ENCODE measurements at places on chromosomes 5 and 9.

DNA sequence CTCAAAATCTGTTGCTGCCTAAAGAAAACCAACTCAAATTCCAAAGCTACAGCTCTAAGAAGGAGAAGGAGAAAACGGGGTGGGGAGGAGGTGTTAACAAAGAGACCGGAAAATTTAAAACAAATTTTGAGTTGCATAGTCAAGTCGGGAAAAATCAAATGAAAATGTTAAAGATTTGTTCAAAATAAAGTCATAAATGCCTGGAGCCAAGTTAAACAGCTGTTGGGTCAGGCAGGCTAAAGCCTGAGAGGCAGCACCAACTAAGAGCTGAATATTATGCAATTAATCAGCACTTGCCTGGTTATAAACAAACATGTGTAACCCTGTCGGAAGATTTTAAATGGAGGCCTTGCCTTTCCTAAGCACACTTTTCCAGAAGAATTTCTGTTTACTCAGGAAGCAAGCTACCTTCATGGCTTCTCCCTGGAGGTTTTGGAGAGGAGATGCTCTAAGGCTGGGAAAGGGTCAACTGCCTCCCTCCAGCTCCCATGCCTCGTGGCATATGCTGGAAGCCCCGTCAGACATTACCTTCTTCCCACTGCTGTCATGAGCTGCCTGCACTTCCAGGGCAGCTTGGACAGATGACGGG is 270.5 kb downstream of the DMRT2 start:
- no peak for DNase-seq

- no peak for DNase-seq
Measured at GRCh38 chr9:96129747-96130146, 172.2 kb downstream of the HSD17B3 start.

DNA sequence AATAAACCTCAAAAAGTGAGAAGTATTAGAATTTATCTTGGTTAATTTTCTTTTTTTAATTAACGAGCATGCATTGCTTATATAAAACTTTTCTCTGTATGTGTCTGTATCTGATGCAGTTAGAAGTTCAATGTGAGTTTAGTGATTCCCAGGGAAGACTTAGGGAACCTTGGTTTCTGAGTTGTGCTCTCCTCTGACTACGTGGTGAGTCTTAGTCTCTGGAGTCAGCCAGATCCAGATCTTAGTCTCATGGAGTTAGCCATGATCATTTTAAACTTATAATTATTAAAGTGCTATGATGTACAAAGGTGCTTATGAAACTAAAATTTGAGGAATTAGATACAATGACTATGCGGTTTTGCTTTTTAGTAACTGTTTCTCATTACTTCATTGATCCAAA is 285.3 kb upstream of the DMRT1 start:
- no peak for DNase-seq

GRCh38 chr5:17184588-17184987 is 32.8 kb upstream of the BASP1 start:
- DNase-seq = no peak

GRCh38 chr9:135247227-135247930 is 159.9 kb downstream of the OLFM1 start:
- no peak for DNase-seq

DNA sequence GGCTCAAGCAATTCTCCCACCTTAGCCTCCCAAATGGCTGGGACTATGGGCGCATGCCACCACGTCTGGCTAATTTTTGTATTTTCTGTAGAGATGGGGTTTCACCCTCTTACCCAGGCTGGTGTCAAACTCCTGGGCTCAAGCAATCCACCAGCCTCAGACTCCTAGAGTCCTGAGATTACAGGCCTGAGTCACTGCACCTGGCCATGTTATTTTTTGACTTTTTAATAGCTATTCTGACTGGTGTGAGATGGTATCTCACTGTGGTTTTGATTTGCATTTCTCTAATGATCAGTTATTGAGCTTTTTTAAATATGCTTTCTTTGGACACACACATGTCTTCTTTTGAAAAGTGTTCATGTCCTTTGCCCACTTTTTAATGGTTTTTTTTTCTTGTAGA is 38.2 kb downstream of the FBXW2 start:
- no peak for DNase-seq

DNA sequence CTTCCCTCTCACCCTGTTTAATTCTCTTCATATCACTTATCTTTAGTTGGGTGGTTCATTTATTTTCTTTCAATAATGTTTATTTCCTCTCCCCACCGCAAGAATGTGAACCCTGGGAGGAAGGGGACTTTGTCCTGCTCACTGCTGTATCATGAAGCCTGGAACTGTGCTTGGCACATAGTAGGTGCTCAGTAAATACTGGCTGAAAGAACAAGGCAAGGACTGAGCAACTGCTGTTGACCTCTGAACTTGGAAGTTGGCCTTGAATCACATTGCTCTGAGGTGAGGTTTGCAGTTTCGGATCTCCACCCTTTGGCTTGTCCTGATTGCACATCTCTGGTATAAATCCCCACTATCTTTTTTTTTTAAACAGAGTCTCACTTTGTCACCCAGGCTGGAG is 22.0 kb upstream of the PTGS1 start:
- DNase-seq = no peak

- DNase-seq = no peak
Measured at GRCh38 chr5:58121391-58121790, 338.5 kb downstream of the PLK2 start.

GRCh38 chr5:121019734-121020133 is 555.6 kb downstream of the PRR16 start:
- DNase-seq = no peak

DNA sequence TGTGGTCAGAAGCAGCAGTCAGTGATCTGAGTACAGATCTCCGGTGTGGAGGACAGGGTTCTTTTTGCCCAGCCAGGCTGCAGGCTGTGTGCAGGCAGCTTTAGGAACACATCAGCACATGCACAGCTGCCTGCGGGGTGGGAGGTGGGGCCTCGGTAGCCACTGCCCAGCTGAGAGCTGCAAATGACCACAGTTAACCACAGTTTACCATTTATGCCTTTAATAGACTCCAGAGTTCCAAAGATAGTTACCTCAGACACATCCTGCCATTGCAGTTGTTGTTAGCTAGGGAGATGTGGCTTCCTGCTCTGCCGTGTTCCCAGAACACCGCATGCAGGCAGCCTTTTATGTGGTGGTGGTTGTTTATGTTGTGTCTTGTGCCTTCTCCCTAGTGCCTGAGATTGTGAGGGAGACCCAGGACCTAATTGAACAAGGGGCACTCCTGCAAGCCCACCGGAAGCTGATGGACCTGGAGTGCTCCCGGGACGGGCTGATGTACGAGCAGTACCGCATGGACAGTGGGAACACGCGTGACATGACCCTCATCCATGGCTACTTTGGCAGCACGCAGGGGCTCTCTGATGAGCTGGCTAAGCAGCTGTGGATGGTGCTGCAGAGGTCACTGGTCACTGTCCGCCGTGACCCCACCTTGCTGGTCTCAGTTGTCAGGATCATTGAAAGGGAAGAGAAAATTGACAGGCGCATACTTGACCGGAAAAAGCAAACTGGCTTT is 10.2 kb downstream of the EXOC3 start:
- no peak for DNase-seq

GRCh38 chr5:113357696-113358476 is 76.9 kb downstream of the TSSK1B start:
- no peak for DNase-seq

- DNase-seq = no peak
Measured at GRCh38 chr9:132826621-132827365, 51.3 kb downstream of the AK8 start.

DNA sequence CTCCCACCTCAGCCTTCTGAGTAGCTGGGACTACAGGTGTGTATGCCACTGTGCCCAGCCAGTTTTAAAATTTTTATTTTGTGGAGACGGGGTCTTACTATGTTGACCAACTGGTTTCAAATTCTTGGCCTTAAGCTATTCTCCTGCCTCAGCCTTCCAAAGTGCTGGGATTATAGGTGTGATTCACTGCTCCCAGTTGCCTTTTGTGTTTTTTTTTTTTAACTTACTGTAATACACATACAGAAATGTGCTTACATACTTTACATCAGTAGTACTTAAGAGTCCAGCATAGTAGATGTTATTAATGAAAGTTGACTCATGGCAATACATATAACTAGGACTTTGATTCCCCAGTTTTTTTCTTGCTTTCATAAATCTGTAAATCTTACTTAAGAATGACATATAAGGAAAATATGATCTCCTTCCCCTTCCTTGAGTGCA is 4.7 kb downstream of the MAN2A1 start:
- no peak for DNase-seq

DNA sequence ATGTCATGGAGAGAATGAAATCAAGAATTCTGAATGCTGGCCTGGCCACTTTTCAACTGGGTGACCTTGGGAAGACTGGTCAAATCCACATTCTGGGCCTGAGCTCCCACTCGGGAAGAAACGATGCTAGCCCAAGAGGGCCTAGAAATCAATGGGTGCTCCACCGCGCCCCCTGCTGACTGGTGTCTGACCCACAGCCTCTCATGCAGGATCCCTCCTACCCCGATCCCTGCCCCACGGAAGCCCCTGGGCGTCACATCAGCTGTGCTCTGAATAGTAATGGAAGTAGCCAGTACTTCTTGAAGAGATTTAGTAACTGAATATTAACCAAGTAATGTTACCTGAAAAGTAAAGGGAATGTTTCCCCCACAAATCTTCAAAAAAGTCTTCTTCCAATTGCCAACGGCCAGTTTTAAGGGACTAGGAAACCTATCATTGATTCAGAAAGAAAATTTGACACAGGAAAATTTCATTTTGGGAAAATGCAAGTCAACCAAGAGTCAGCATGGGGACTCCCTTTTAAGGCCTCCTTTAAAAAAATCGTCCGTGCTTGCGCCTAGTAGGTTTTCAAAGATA is 43.9 kb downstream of the CRB2 start:
- no peak for DNase-seq

- no peak for DNase-seq
Measured at GRCh38 chr5:153490118-153491037, at the start of gene GRIA1. Gene GRIA1 (plus strand): TSS chr5:153490670.

DNA sequence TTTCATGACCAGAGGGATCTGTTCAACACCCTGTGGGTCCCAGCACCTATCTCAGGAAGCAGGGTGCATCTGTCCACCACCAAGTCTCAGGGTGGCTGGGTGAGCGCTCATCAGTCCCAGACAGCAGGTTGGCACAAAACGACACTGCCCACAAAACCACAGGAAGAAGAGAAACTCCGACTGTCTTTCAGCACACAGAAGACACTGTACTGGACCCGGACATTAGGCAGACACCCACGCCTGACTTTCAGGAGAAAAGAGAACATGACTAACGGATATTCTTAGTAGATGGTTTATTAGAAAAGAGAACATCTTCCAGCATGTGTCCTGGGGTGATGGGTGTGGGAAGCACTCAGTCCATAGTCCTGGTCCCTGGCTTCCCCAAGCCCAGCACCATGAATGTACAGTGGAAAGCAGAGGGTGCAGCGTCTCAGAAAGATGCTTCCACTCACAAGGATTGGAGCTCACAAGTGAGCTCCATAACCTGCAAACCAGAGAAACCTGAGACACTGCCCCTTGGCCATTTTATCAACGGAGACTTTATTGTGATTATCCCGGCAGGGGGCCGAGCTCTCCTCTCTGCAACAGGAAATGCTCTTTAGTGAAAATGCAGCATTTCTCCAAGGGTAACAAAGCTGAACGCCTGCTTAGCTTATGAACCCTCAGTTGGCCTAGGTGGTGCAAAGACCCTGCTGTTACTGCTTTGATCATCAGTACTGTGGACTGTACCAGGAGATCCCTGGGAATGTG is 35.8 kb upstream of the LCP2 start:
- DNase-seq = no peak

DNA sequence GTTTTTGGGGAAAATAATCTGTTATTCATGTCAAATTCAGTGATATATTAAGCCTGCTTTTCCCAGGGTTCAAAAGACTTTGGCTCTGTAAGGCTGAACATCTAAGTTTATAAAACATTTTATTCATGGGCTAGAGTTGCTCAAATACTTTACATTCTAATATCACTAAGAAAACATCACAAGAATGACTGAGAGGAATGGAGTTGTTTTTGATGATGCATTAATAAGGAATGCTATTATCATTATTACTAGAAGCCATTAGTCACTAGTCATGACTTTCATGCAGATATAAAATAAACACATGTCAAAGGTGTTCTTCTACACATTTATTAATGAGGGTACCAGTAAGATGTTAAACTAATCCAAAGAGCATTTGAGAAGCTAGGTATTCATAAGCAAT is 185.5 kb upstream of the KCNN2 start:
- no peak for DNase-seq

All from NCI-H510A (cell line).